ENCODE measurements at places on chromosomes 16 and 17. TPM values are rescaled to one million over a fixed set of nuclear protein-coding genes. Genes with fewer than 3 reads are reported as not detected.

SYT17 gene
- total RNA-seq: not detected

IRF8 gene
- 8.4 TPM for total RNA-seq

BCAR1 gene
- not detected for total RNA-seq

KRTAP1-1 gene
- total RNA-seq: not detected

MT1E gene
- 41.2 TPM for total RNA-seq

- no peak overlapping the region for H3K27ac ChIP-seq
- DNase-seq: no peak
- no peaks in the 10 kb centered on the region for H3K4me1 ChIP-seq
- no peaks in the 10 kb centered on the region for H3K27me3 ChIP-seq
Observed at GRCh38 chr17:42584880-42585279, 7.4 kb upstream of the PSMC3IP start.

- H3K4me1 ChIP-seq: no peaks in the 10 kb centered on the region
- H3K36me3 ChIP-seq: no peaks in the 10 kb centered on the region
- no peak overlapping the region for H3K4me3 ChIP-seq
- DNase-seq: no peak
Observed at GRCh38 chr17:49074851-49075540, 57.6 kb upstream of the B4GALNT2 start.

- no peak overlapping the region for H3K27ac ChIP-seq
- no peak overlapping the region for H3K4me3 ChIP-seq
- H3K27me3 ChIP-seq: no peaks in the 10 kb centered on the region
- DNase-seq: no peak
- peaks cover 10% of the 10 kb centered on the region for H3K36me3 ChIP-seq
Observed at GRCh38 chr16:75102595-75102994, 14.0 kb downstream of the LDHD start.

- H3K27ac ChIP-seq: peak overlapping the region; percentile 91
- H3K27me3 ChIP-seq: no peaks in the 10 kb centered on the region
- H3K36me3 ChIP-seq: peaks cover 30% of the 10 kb centered on the region
- H3K4me1 ChIP-seq: peaks cover 11% of the 10 kb centered on the region
Observed at GRCh38 chr16:2250652-2251295, 613 bp downstream of the ECI1 start.

DNA sequence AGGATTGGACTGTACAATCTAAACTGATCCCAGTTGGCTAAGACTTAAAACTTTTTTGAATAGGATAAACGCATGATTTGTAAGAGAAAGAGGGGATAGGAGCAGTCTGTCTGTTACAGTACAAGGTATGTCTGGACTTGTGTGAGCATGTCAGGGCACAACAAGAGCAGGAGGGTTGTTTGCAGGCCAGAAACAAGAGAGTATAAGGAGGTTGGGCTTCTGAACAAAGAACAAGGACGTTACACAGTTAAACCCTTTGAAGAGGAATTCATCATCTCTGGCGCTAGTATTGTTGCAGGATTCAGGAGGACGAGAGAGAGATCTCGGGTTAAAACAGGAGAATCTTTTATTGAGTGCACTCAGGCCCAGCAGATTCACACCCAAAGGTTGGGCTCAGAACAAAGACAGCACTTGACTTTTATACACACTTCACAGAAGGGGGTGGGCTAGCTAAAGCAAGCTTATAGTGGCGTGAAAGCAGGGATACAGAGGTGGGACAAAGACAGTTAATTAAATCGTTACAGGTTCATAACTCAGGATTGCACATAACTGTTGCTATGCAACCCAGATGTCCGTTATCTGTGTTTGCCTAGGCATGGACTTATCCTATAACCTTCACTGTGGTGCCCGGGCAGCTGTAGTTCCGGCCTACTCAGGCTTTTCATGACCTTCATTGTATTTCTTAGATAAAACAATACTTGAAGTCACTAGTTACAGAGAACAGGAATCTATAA lies 34.3 kb downstream of the SEC14L1 start:
- no peak overlapping the region for H3K27ac ChIP-seq
- DNase-seq: no peak

DNA sequence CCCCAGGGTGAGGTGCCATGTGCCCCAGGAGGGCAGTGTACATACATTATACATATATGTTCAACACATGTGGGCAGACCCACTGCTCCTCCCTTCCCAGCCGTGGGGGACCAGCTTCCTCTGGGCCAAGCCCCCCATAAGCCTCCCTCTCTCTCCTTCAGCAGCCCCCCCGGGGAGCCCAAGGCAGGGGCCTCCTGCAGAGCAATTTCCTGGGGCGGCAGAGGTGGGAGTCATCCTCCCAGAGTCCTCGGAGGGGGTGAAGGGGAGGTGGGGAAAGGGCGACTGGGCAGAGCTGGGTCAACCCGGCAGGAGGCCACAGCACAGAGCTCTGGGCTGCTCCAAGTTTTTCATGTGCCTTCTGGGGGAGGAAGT lies 235.1 kb downstream of the ZNF423 start:
- no peaks in the 10 kb centered on the region for H3K4me1 ChIP-seq
- H3K27ac ChIP-seq: no peak overlapping the region
- no peaks in the 10 kb centered on the region for H3K36me3 ChIP-seq
- no peak for DNase-seq

DNA sequence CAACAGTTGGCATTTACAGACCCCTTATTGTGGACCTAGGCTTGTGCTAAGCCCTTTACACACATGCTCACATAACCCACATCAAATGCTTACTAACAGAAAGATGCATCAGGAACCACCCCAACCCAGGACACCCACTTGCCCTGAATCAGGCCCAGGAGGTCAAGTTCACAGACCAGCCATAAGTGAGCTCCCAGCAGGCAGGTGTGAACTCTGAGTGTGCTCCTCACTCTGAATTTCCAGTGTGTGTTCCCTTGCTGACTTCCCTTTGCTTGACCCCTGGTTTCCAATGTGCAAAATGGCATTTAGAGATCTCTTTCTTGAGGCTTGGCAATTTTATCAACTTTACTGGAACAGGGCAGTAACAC lies 87.0 kb downstream of the BMERB1 start:
- H3K4me1 ChIP-seq: peaks cover 4% of the 10 kb centered on the region
- H3K27me3 ChIP-seq: no peaks in the 10 kb centered on the region
- H3K36me3 ChIP-seq: no peaks in the 10 kb centered on the region
- no peak for DNase-seq
- no peak overlapping the region for H3K4me3 ChIP-seq

DNA sequence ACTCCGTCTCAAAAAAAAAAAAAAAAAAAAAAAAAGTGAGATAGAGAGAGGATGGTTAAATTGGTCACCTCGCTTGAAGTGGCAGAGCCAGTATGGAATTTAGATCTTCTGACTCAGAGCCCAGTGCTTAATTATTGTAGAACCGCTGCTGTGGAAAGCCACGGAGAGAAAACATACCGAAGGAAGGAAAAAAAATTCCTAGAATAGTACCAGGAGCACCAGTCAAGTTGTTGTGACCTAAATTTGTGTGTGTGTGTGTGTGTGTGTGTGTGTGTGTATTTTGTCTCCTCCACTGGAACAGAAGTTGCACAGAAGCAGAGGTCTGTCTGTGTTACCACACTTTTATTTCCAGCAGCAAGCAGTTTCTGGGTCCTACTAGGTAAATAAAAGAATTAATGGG lies 10.6 kb upstream of the NUP85 start:
- H3K4me3 ChIP-seq: no peak overlapping the region
- H3K36me3 ChIP-seq: no peaks in the 10 kb centered on the region
- H3K4me1 ChIP-seq: peaks cover 3% of the 10 kb centered on the region
- H3K27ac ChIP-seq: no peak overlapping the region
- no peak for DNase-seq

GRCh38 chr16:30797670-30798309 lies 10.8 kb upstream of the ZNF629 start:
- H3K27me3 ChIP-seq: no peaks in the 10 kb centered on the region
- H3K4me3 ChIP-seq: no peak overlapping the region
- no peaks in the 10 kb centered on the region for H3K36me3 ChIP-seq
- no peak for DNase-seq

DNA sequence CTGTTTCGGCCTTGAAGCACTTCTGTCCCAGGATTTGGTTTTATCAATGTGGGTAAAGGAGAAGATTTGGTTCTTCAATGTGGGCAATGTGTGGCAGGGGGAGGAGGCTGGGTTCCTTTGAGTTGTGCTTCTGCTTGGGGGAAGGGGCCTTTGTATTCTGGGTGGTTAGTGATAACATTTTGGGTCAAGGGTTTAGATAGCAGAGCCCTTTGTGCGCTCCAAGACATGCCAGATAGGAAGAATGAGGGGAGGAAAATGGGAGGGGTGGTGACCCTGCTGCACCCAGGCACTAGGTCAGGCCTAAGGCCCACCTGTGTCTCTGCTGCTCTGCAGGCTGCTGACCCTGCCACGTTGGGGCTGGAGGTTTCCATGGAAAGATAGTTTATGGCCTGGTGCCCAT lies 40.0 kb upstream of the CDC42EP4 start:
- no peaks in the 10 kb centered on the region for H3K36me3 ChIP-seq
- H3K27me3 ChIP-seq: no peaks in the 10 kb centered on the region
- H3K4me3 ChIP-seq: no peak overlapping the region
- H3K27ac ChIP-seq: no peak overlapping the region
- no peaks in the 10 kb centered on the region for H3K4me1 ChIP-seq
- no peak for DNase-seq

DNA sequence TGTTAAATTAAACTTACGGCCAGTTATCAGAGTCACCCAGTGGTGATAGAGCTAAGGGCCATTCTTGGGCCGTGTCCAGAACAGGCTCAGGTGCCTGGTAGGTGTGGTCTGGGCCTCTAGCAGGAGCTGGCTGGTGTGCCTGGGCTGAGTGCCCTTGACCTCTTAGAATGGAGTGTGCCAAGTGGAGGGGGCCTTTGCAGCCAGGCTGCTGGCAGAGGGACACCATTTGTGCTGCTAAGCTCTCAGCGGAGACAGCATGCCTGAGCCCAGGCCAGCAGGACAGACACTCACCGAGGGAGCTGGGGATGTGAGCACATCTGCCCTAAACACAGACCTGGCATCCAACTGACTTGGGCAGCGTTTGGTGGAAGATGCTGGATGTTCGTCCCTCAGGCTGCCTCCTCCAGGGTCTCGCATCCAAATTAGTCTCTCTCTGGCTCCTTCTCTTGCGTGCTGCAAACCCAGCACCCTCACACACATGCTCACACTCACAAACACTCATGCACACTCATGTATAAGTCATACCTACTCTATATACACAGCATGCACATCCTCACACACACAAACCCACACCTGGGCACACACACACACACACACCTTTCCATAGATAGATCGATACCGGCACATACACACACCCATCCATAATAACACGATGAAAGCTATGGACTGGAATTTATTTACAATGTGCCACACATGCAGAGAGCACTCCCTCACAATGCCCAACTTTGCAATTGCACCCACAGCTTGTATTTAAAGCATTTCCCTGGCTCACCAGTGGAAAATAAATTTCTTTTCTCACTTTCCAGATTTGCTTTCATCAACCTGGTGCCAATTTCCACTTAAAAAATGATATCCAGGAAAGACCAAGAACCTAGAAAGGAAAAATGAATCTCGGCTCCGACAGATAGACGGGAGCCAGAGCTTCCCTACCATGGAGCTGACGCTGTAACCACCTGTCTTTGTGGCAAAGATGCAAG lies 33.6 kb upstream of the CDH5 start:
- H3K27ac ChIP-seq: no peak overlapping the region
- no peaks in the 10 kb centered on the region for H3K36me3 ChIP-seq
- no peak for DNase-seq
- H3K4me3 ChIP-seq: no peak overlapping the region

DNA sequence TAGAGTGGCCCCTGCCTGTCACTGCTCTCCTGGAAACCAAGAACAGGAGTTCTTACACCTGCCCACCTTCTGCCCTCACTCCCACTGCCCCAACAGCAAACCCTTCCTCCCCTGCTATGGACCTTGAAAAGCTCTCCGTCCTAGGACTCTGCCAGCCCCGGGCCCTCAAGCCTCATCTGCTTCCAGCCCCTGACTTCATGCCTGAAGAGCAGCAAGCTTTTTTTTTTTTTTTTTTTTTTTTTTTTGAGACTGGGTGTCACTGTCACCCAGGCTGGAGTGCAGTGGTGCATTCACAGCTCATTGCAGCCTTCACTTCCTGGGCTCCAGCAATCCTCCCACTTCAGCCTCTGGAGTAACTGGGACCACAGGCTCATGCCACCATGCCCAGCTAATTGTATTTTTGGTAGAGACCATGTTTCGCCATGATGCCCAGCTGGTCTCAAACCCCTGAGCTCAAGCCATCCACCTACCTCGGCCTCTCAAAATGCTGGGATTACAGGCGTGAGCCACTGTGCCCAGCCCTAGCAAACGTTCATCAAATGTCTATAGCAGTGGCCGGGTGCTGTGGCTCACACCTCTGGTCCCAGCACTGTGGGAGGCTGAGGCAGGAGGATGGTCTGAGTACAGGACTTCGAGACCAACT lies 16.9 kb downstream of the CARHSP1 start:
- peak overlapping the region; percentile 70 for H3K27ac ChIP-seq
- no peaks in the 10 kb centered on the region for H3K27me3 ChIP-seq
- no peak overlapping the region for H3K4me3 ChIP-seq
- DNase-seq: no peak
- H3K36me3 ChIP-seq: peaks cover 45% of the 10 kb centered on the region
- peaks cover 41% of the 10 kb centered on the region for H3K4me1 ChIP-seq

DNA sequence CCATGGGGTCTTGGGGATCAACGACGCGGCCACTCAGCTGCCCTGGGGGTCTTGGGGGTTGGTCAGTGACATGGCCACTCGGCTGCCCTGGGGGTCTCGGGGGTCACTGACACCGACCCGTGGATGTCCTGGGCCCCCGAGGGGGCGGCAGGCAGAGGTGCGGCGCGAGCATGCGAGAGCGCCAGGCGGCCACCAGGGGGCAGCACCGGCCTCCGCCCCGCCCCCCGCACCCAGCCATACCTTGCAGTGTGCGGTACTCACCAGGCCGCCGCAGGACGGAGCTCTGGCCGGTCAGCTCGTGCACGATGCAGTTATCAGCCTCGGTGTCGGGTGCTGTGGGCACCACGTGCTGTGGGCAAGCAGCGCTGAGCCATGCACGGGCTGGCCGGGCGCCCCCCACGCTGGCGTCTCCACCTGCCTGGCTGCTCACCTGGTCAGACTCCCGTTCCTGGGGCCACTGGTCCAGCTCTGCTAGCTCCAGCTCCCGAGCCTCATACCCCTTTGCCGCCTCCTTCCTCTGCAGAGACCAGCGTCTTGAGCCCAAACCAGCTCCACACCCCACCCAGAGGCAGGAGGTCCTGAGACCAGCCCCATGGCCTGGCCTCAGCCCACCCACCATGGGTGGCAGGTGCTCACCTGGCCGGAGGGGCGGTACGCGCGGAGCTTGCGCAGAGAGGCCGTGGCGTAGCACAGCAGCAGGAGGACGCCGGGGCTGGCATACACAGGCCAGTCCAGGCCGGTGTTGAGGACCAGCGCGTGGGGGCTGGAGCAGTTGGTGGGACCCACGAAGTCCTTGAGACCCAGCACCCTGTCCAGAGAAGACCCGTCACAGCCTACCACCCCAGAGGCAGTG lies 31.2 kb downstream of the CTU2 start:
- DNase-seq: peak; percentile 86
- no peak overlapping the region for H3K4me3 ChIP-seq
- no peak overlapping the region for H3K27ac ChIP-seq
- peaks cover 7% of the 10 kb centered on the region for H3K36me3 ChIP-seq
- H3K4me1 ChIP-seq: no peaks in the 10 kb centered on the region

Measured in activated CD8-positive, alpha-beta memory T cell treated with anti-CD3 and anti-CD28 coated beads, Interleukin-2, amount 10 ng/mL, durations not matched to agents 7 days and 5 days (primary cell).